ENCODE measurements at places on chromosomes 1 and 21. TPM values are rescaled to one million over a fixed set of nuclear protein-coding genes. Genes with fewer than 3 reads are reported as not detected.

LRRC71 gene
- total RNA-seq = not detected

CAMK2N1 gene
- total RNA-seq = 34.7 TPM

FMN2 gene
- total RNA-seq = 13.2 TPM

- H3K27ac ChIP-seq = no peak overlapping the region
- peaks cover 5% of the 10 kb centered on the region for H3K36me3 ChIP-seq
- no peaks in the 10 kb centered on the region for H3K4me1 ChIP-seq
- H3K27me3 ChIP-seq = no peaks in the 10 kb centered on the region
- DNase-seq = no peak
Observed at GRCh38 chr1:214707306-214708087, 104.5 kb downstream of the CENPF start.

GRCh38 chr1:24235921-24236788 is 49.1 kb upstream of the IFNLR1 start:
- no peaks in the 10 kb centered on the region for H3K36me3 ChIP-seq
- no peak for DNase-seq
- no peaks in the 10 kb centered on the region for H3K27me3 ChIP-seq
- no peak overlapping the region for H3K27ac ChIP-seq
- no peak overlapping the region for H3K4me3 ChIP-seq
- peaks cover 10% of the 10 kb centered on the region for H3K4me1 ChIP-seq

GRCh38 chr21:25500598-25500997 is 106.7 kb downstream of the MRPL39 start:
- no peak overlapping the region for H3K4me3 ChIP-seq
- H3K27me3 ChIP-seq = no peaks in the 10 kb centered on the region
- DNase-seq = no peak
- no peak overlapping the region for H3K27ac ChIP-seq
- no peaks in the 10 kb centered on the region for H3K4me1 ChIP-seq
- H3K36me3 ChIP-seq = no peaks in the 10 kb centered on the region

- DNase-seq = no peak
- no peaks in the 10 kb centered on the region for H3K27me3 ChIP-seq
- H3K4me1 ChIP-seq = no peaks in the 10 kb centered on the region
- H3K27ac ChIP-seq = no peak overlapping the region
- peaks cover 7% of the 10 kb centered on the region for H3K36me3 ChIP-seq
Observed at GRCh38 chr1:64147045-64147724, 56.2 kb upstream of the UBE2U start.

GRCh38 chr1:58670181-58670580 is 29.7 kb downstream of the MYSM1 start:
- H3K36me3 ChIP-seq = peaks cover 21% of the 10 kb centered on the region
- H3K27ac ChIP-seq = no peak overlapping the region
- DNase-seq = no peak
- H3K4me1 ChIP-seq = no peaks in the 10 kb centered on the region
- no peaks in the 10 kb centered on the region for H3K27me3 ChIP-seq

DNA sequence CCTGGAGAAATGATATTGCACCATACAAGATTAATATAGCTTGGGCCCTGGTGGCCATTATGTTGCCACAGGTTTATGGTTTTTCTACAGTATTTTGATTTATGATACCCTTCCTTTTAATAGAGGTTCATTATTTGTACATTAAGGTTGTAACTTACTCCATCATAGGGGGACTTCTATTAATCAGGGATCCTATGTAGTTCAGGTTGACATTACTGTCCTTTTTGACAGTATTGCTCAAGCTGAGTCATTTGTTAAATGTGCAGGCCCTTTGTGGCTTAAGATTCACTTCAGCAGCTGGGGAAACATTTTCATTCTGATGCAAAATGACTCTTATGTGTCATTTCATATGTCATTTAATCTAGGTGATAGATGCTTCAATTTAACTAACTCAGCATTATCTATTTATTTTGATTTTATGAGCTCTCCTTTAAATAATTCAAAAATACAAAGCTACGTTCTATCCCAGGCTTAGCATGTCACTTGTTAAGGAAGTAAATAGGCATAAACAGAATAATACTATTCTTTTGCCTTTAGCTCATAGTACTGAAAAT is 686.9 kb upstream of the NCAM2 start:
- H3K36me3 ChIP-seq = no peaks in the 10 kb centered on the region
- H3K27ac ChIP-seq = no peak overlapping the region
- H3K4me1 ChIP-seq = no peaks in the 10 kb centered on the region
- H3K27me3 ChIP-seq = no peaks in the 10 kb centered on the region
- no peak for DNase-seq
- H3K4me3 ChIP-seq = no peak overlapping the region

- no peak overlapping the region for H3K4me3 ChIP-seq
- DNase-seq = no peak
- H3K27me3 ChIP-seq = no peaks in the 10 kb centered on the region
- peaks cover 10% of the 10 kb centered on the region for H3K4me1 ChIP-seq
- H3K27ac ChIP-seq = no peak overlapping the region
Observed at GRCh38 chr21:43299441-43300277, 127.3 kb downstream of the SIK1 start.

DNA sequence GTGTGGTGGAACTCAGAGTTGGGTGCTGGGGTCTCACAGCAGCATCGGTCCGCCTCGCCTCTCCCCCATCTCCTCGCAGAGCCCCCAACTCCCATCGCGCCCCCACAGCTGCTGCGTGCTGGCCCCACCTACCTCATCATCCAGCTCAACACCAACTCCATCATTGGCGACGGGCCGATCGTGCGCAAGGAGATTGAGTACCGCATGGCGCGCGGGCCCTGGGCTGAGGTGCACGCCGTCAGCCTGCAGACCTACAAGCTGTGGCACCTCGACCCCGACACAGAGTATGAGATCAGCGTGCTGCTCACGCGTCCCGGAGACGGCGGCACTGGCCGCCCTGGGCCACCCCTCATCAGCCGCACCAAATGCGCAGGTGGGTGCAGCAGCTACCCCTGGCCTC is 24.2 kb downstream of the PTPRU start:
- no peaks in the 10 kb centered on the region for H3K36me3 ChIP-seq
- H3K4me1 ChIP-seq = peaks cover 20% of the 10 kb centered on the region

Data from neural crest cell (in vitro differentiated cells).